ENCODE measurements at places on chromosomes 4 and X. TPM values are rescaled to one million over a fixed set of nuclear protein-coding genes. Genes with fewer than 3 reads are reported as not detected.

HSD17B13 gene
- total RNA-seq = not detected

IGFBP7 gene
- total RNA-seq = 61.9 TPM

F8 gene
- 6.1 TPM for total RNA-seq

CYTL1 gene
- total RNA-seq = not detected

ING2 gene
- total RNA-seq = 7.1 TPM

UGT2A3 gene
- not detected for total RNA-seq

CXCL6 gene
- not detected for total RNA-seq

AMOT gene
- not detected for total RNA-seq

LRRC66 gene
- 0.52 TPM for total RNA-seq

MGARP gene
- total RNA-seq = not detected

STOX2 gene
- total RNA-seq = 1.1 TPM

MAGEA9B gene
- not detected for total RNA-seq
